ENCODE measurements at places on chromosomes 2 and 18.

DNA sequence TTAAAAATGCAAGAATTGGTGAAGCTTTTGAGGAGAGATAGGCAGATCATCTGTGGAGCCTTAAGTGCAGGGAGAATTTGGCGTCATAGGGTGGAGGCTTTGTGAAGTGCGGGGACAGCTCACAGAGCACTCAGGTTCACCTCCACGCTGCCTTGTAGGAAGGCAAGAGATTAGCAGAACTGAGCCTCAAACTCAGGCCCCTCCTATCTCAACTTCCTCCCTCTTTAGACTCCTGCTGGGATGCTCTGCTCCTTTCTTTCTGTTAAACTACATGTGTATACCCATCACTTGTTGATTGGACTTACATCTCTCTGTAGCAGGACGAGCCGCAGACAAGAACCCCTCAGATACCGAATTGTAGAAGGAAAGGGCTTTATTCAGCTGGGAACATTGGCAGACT is 422.2 kb downstream of the SETBP1 start:
- DNase-seq: no peak

DNA sequence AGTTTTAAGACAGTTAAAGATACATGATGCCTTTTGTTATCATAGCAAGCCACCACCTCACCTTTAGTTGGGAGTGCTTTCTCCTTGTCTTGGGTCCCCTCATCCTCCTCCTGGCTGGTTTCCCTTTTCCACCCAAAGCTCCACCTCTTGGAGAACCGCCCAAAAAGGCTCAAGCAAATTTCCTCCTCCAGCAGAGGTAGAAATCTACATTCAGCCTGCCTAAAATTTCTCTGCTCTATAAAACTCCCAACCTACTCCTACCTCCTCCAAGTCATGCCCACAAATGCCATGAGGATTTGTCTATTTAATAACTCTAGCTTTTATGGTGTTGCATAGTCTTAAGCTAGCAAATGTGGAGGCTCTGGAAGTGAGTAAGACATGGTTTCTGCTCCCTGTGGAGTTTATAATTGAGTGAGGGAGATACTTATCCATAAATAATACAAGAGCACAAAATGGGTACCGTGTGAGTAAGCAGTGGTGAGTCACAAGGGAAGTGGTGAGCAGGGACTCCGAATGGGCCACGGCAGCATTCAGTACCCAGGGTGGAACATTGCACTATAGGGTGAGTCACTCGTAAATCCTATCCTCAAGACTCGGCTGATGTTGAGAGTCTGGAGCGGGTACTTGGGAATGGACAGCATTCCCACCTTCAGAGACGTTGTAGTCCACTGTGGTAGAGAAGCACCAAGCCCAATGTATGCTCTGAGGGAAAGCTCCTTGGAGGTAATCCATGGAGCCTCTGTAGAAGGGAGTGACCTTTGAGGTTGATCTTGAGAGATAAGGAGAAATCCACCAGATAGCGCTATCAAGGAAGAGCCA is 146.3 kb downstream of the RTN4 start:
- DNase-seq: peak; percentile 85

DNA sequence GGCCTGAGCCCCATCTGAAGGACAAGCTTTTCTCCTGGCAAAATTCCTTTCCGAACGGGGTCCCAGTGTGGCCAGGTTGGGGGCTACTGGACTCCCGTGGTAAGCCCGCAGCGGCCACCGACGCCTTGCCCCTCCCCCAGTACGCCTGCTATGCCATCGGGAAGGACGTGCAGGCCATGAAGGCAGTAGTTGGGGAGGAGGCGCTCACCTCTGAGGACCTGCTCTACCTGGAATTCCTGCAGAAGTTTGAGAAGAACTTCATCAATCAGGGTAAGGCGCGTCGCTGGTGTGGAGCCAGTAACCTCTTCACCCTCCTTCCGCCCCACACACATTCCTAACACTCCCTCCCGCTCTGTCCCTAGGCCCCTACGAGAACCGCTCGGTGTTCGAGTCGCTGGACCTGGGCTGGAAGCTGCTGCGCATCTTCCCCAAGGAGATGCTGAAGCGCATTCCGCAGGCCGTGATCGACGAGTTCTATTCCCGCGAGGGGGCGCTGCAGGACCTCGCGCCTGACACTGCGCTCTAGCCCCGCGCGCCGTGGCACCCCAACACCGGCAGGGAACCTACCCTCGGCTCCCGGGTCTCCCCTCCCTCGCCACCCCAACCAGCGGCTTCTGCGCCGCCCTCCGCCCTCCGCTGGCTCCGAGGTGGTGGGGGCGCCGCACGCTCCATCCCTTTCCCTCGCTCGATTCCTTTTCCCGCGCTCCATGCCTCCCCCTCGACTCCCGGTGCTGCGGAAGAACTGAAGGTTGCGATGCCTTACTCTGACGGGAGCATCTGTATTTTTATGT is 13.6 kb upstream of the ANKRD53 start:
- DNase-seq: no peak

- no peak for DNase-seq
These were observed 97.8 kb downstream of the B3GNT2 start for GRCh38 chr2:62293490-62294271.

DNA sequence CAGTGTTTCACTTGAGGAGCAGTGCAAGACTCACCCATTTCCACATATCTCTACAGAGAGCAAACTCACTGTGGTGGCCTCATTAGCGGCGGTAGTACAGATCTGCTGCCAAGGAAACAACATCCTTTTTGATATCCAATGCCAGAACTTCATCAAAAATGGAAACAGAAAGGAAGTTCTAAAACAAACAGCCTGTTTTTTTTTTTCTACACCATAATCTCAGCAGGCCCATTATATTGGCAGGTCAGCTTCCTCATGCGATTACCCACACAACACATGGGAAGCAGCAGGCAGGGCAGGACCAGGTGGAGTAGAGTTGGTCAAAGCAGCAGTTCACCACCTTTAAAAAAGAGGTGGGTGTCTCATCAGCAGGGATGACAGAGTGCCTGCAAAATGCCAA is 678.9 kb upstream of the CELF4 start:
- DNase-seq: no peak

DNA sequence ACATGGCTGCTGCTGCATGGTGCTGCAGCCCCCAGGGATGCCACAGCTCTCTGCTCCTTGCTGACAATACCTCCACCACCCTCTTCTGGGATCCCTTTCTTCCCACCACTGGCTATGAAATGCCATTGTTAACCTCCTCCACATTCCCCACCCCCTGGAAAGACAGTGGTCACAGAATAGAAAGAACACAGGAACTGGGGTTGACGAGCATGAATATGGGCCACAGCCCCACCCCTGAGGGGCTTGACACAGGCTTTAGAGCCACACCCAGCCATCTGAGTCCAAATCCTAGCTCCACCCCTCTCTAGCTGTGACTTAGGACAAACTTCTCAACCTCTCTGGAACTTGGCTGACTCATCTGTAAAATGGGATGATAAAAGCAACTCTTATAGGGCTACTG is 47.3 kb downstream of the TMEM163 start:
- no peak for DNase-seq

GRCh38 chr2:108154366-108155061 is 85.3 kb upstream of the SULT1C3 start:
- DNase-seq: no peak

GRCh38 chr2:10508038-10508437 is 59.9 kb upstream of the ODC1 start:
- no peak for DNase-seq

DNA sequence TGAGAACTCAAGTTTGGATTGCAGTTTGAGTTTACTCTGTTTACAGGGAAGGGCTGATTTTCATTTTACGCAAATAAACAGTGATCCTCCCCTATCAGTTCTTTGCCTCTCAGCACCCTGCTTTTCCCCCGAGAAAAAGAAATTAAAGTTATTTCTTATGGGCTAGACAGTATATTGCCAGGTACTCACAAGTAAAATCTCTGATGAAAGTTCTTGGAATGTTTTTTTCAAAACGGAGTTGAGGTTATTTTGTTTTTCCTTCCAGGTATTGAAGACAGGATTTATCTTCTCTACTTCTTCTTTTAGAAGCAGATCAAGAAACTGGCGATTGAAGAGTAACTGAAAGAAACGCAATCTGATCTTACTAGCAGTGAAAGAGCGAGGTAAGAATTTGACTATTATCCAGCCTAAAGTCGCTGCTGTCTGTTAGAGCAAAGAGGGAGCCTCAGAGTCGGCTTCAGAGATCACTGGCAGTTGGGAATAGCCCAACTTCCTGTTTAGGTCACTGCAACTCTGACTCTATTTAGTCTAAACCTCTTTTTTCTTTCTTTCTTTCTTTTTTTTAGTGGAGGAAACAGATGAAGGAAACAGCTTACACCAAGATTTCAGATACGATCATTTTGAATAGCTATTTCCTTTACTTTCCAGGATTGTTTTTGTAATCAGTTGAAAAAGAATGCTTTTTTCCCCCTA is at the start of gene TFPI:
TFPI (minus strand) TSS at position 425 of the 693 bp plus-strand sequence. CDS start 50,667 bp downstream, outside the sequence.
- peak; percentile 82 for DNase-seq

- no peak for DNase-seq
These were observed 1606.3 kb downstream of the SUCLG1 start for GRCh38 chr2:82852787-82853186.

DNA sequence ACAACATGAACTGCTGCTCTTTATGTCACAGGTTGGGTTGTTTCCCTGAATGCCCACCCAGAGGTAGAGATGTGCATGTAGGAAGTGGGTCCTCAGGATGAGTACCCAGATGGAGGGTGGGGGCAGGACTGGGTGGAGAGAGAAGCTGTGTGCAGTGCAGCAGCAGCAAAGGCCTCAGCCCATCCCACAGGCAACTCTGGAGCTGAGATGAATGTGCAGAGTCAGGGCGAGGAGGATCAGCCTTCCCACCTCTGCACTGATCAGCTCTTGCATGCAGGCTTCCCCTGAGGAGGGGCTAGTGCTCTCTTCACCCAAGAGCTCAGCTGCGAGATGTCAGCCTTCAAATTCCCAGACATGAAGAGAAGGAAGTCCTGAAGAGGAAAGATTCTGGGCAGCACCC is 326.2 kb upstream of the RAB6C start:
- DNase-seq: no peak

DNA sequence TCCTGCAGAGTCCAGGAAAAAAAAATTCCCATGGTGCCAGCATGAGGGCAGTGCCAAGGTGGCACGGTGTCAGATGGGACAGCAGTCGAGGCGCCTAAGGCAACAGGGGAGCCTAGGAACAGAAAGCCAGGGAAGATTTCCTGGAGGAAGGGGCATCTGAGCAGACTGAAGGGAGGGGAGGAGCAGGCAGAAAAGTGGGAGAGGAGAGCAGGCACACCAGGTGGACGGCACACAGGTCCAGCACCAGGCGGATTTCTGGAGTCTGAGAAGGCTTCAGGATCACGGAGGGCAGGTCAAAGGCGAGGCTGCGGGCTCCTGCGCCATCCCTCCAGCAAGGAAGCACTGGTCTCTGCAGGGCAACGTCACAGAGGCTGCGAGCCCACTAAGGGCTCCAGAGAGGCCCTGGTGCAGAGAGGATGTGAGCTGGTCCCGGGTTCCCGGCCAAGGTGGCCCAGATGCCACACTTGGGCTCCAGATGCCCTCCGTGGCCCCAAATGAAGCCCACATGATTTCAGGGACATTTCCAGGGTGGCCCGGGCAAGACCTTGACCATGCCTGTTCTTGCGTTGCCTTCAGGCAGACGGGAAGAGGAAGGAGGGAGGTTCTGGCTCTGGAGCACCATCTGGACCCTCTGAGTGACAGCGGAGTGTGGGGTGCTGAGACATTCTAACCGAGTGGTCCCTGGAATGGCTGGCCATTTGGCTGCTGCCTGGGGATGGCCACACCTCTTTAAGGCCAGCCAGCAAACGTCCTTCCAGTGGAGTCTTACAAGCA is 4.1 kb downstream of the HS6ST1 start:
- no peak for DNase-seq

DNA sequence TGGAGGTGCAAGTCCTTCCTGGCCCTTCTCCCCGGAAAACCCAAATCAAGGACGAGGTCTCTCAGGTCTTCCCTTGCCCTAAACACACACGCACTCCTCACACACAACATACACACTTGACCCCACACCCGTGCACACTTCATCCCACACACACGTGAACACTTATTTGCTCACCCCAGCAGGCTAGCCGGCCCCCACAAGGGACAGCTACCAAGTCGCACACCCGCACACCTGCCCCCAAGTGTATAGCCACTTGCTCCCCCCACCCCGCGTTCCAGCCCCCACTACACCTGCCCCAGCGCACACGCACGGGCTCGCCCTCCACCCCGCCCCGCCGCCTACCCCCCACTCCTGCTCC is 359 bp downstream of the TGFBRAP1 start:
- peak; percentile 12 for DNase-seq

GRCh38 chr2:36512705-36513104 is 85.3 kb downstream of the FEZ2 start:
- DNase-seq: no peak

DNA sequence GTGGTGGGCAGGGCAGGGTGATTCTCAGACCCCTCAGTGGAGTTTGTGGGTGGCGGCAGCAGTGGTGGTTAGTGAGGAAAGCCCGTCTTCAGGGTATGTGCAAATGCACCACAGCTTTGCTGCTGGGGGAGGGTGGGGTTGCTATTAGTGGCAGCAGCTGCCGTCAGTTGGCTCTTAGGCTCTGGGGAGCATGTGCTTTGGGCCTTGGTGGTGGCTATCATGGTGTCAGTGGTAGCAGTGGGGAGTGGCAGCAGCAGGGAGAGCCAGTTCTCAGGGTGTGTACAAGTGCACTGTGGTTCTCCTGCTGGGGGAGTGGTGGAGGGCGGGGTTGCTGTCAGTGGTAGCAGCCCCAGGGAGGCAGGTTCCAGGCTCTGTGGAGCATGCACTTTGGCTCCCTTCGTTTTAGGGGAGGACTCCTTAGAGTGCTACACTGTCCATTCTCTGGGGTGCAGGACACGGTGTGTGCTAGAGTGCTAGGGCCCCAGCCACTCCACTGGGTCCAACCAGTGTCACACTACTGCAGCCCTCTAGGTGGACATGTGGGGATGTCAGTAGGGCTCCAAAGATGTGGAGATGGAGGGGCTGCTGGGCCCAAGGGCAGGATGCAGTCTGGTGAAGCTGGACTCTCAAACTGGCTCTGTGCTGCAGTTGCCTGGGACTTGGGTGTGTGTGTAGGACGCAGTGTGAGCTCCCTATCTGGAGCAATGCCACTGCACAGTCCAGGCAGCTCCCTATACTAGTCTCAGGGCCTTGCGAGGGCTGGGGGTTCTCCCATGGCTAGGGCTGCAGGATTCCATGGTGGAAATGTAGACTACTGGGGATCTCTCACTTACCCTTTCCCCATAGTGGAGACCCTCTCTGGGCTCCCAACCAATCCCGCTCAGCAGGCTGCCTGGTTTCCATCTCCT is 45.3 kb downstream of the ADCYAP1 start:
- no peak for DNase-seq
